ENCODE measurements at places on chromosomes 12 and 14. TPM values are rescaled to one million over a fixed set of nuclear protein-coding genes. Genes with fewer than 3 reads are reported as not detected.

OASL gene
- total RNA-seq, result 107 TPM

PLBD1 gene
- not detected for total RNA-seq

- DNase-seq, result no peak
- H3K27ac ChIP-seq, result no peak overlapping the region
- no peak overlapping the region for H3K4me3 ChIP-seq
- H3K36me3 ChIP-seq, result no peaks in the 10 kb centered on the region
Measured at GRCh38 chr14:55698051-55698450, 118.0 kb downstream of the KTN1 start.

- DNase-seq, result no peak
- H3K36me3 ChIP-seq, result no peaks in the 10 kb centered on the region
- no peak overlapping the region for H3K27ac ChIP-seq
- H3K4me1 ChIP-seq, result peaks cover 4% of the 10 kb centered on the region
Measured at GRCh38 chr12:94139816-94140215, 8.6 kb upstream of the PLXNC1 start.

DNA sequence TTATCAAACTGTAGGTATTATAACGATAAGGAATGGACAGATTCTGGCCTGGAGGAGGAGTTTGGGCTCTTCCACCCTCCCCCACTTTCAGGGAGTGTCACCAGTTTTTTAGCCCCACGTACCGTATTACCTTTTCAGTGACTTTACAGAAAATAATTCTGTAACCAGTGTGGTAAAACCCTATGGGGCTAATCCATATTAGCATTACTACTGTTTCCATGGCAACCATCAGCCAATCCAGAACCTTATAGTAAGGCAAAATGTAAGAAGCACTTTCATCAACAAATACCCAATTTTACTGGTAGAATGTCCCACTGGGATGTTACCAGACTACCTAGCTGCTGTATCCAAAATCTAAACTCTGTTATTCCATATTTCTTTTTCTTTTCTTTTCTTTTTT is 50.7 kb downstream of the BICDL1 start:
- H3K27me3 ChIP-seq, result no peaks in the 10 kb centered on the region
- peaks cover 4% of the 10 kb centered on the region for H3K4me1 ChIP-seq
- H3K36me3 ChIP-seq, result peaks cover 8% of the 10 kb centered on the region
- H3K27ac ChIP-seq, result no peak overlapping the region
- no peak overlapping the region for H3K4me3 ChIP-seq

DNA sequence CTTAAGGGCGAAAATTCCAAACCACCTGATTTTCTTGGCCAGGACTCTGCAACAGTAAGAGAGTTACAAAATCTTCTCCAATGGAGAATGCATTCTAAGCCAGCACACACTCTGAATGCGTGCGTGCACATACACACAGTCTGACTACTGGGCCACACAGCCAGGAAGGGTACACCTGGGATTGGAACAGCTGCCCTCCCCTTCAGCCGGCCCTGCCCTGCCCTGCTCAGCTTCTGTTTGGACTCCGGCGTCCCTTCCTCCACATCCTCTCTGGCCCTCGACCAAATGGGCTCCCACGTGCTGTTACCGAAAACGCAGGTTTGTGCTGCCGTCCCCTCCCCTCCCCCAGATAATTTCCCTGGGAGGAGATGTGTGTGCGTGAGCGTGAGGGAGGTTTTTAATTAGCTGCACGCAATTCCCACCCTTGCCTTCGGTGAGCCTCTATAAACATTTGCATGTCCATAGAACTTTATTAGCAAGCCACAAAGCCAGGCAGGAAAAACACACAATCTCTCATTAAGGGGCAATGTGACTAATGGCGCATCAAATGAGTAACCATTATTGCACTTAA is 43.0 kb downstream of the CCNK start:
- H3K4me1 ChIP-seq, result peaks cover 10% of the 10 kb centered on the region
- no peak overlapping the region for H3K4me3 ChIP-seq
- H3K36me3 ChIP-seq, result no peaks in the 10 kb centered on the region
- no peak overlapping the region for H3K27ac ChIP-seq

DNA sequence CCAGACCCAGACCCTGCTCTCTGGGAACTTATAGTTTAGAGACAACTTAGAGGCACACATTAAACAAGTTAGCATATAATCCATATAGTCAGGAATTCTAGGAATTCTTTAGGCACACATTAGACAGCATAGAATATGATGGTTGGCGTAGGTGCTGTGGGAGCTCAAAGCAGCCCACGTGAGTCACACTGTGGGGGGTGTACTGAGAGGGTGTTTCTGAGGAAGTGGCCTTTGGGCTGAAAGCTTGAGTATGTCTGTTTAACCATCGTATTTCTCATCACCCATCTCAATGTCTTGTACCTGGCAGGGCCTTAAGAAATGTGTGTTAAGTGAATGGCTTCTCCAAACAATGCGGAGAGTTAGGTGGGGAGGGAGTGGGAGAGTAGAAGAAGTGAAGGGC is 67.2 kb downstream of the TMEM30B start:
- no peak overlapping the region for H3K4me3 ChIP-seq
- H3K36me3 ChIP-seq, result no peaks in the 10 kb centered on the region
- H3K4me1 ChIP-seq, result peaks cover 1% of the 10 kb centered on the region
- DNase-seq, result no peak
- peaks cover 22% of the 10 kb centered on the region for H3K27me3 ChIP-seq

DNA sequence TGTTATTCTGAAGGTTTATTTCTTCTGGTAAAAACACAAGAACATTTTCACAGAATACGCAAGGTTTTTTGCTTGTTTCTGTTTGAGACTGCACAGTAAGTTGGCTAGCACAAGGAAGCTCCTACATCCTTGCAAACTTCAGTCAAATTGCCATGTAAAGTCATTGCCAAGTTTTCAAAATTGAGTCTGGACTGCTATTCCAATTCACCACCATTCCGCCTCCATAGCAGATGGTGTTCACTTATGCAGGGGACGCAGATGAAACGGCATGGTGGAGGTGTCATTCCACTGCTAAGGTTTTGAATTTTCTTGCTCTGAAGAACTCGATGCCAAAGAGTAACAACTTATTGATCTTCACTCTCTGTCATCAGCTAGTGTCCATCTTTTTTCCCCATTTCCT is 303.9 kb upstream of the SYT1 start:
- no peak overlapping the region for H3K4me3 ChIP-seq
- no peak for DNase-seq

DNA sequence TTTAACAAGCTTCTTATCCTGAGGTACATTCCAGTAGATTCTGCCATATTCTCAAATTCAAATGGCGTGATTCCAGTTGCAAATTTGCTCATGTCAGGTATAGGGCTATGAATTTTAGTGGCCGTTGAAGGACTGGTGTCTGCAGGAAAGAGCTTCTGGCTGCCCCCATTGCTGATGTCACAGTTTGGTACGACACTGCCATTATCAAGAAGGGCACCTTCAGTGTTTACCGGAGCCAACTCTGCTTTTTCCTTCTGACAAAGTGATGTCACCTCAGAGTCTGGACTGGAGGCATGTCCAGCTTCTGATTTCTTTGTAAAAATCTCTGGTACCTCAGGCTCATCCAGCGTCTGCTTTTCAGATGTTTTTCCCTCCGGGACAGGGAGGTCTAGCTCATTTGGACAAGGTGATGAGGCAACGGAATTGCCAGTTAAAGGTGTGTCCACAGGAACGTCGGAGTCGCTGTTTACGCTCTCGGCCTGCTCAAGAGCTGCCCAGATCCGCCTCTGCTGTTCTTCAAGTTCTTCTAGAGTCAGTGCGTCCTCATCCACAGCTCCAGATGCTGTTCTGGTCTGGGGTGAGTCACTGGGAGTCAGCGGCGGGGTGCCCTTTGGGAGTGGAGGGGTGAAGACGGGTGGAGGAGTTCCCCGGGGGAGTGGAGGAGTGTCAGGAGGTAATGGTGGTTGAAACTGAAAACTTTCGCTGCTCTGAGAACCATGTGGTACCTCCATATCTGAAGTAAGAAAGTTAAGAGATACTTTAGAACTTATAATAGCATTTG is 27.0 kb downstream of the ZCCHC8 start:
- peaks cover 53% of the 10 kb centered on the region for H3K36me3 ChIP-seq
- peak; percentile 19 for DNase-seq
- no peak overlapping the region for H3K27ac ChIP-seq

GRCh38 chr14:37018571-37019240 is 153.7 kb downstream of the SLC25A21 start:
- DNase-seq, result no peak
- no peaks in the 10 kb centered on the region for H3K36me3 ChIP-seq
- H3K4me3 ChIP-seq, result no peak overlapping the region
- no peaks in the 10 kb centered on the region for H3K4me1 ChIP-seq
- H3K27me3 ChIP-seq, result no peaks in the 10 kb centered on the region
- H3K27ac ChIP-seq, result no peak overlapping the region

DNA sequence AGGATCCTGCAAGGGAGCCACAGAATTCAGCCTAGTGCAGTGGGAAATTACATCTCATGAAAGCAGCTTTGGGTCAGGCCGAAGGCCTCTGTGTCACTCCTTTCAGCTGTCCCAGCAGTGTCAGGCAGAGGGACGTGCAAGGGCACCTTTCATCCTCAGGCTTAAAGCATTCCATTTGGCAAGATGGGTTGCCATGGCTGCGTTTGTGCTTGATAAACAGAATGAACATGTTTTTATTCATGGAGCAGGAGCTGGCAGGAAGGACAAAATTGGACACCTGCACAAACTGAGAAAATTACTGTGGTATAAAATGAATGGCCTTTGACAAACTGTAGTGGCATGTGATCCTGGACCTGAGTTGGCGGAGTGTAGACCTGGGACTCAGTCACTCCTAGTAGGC is 29.4 kb downstream of the ACAD10 start:
- H3K4me3 ChIP-seq, result no peak overlapping the region
- DNase-seq, result no peak
- no peak overlapping the region for H3K27ac ChIP-seq
- H3K36me3 ChIP-seq, result peaks cover 25% of the 10 kb centered on the region
- no peaks in the 10 kb centered on the region for H3K4me1 ChIP-seq

DNA sequence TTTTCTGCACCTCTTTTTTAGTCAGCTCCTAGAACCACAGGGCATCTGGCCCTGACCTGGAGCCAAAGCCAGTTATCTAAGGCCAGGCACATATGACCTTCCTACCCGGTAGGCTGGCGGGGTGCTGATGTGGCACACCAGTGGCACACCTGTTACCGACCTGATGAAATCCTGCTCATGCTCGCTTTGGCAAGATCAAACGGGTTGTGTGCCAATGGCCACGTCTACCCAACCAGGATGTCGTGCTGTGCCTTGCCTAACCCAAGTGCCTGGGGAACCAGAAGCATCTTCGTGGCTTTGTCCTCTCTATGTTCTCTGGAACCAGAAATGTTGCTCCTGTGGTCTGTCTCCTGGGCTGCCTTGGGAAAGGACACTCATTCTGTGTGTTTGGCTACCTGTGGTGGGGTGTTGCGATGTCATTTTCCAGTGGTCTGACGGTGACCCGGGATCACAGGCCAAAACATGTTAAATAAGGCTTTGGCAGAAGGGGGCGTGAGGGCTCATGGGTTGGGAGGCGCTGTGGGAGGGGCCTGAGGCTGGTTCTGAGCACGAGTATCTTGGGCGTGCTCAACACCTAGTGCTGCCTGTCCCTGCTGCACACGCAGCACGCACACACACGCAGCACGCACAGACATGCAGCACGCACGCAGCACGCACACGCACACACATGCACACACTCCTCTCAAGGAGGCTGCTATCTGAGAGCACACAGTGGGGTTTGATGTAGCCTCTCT is 27.9 kb downstream of the CCNK start:
- H3K4me1 ChIP-seq, result no peaks in the 10 kb centered on the region
- no peak overlapping the region for H3K4me3 ChIP-seq
- DNase-seq, result no peak
- peaks cover 48% of the 10 kb centered on the region for H3K36me3 ChIP-seq
- H3K27ac ChIP-seq, result no peak overlapping the region

DNA sequence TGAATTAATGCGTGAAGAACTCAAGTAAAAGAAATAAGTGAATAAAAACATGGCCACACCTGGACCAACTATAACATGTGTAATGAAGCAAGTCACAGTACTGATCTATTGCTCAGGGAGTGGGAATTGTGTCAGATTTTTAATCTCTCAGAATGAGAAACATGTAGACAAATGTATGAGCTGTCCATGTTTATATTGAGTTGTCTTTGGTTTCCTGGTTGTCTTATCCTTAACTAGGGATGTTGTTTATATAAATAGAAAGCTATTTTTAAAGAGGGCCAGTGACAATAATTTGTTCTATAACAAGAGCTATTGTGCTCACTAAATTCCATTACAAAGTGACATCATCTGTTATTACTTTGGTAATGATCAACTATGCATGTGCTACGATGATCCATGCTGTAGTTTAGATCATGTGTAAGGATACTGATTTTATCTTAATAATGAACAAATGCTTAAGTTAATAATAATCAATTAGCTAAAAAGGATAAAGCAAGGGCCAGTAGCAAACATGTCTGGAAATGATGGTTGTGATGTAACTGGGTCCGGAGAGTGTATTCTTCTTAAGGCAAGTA is 91.3 kb upstream of the RTL1 start:
- no peak for DNase-seq
- H3K36me3 ChIP-seq, result no peaks in the 10 kb centered on the region
- H3K27ac ChIP-seq, result no peak overlapping the region
- no peaks in the 10 kb centered on the region for H3K4me1 ChIP-seq
- H3K27me3 ChIP-seq, result peaks cover 6% of the 10 kb centered on the region
- no peak overlapping the region for H3K4me3 ChIP-seq

- no peaks in the 10 kb centered on the region for H3K4me1 ChIP-seq
- H3K4me3 ChIP-seq, result no peak overlapping the region
- H3K27me3 ChIP-seq, result peaks cover 27% of the 10 kb centered on the region
- H3K27ac ChIP-seq, result no peak overlapping the region
Measured at GRCh38 chr12:94704452-94705306, 54.3 kb upstream of the TMCC3 start.

DNA sequence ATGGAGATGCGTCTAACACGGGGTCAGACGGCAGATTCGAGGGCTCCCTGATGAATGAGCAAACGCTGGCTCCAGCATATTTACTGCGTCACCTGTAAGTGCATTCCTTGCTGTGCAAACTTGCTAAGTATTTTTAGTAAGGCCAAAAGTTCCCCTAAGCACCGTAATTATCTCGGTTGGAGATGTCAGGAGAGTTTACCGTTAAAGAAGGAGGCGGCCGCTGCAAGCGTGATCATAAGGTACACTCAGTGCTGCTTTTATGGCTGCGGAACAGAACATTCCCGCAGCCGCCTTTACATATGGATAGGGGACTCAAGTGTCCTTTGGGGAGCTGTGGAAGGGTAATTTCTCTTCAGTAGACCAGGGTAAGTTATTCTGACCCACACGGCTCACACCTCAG is 175.6 kb downstream of the GLT1D1 start:
- H3K27me3 ChIP-seq, result no peaks in the 10 kb centered on the region
- no peak overlapping the region for H3K27ac ChIP-seq
- no peaks in the 10 kb centered on the region for H3K4me1 ChIP-seq
- H3K4me3 ChIP-seq, result no peak overlapping the region

DNA sequence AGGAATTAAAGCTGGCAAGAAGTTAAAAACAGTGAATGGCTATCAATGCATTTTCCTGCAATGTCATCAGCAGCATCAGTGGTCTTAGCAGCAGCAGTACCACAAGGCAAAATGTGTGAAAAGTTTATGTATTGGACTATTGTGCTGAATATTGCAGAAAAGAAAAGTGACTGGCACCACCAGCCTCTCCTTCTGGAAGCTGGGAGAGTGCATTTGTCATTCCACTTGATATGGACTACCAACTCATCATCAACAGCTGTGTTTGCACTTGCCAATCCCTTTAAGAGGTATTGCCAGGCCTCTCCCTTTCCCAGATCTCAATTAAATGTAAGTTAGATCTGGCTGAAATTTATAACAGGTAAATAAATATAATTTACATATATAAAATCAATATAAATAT is 151.0 kb upstream of the GZMB start:
- no peak overlapping the region for H3K4me3 ChIP-seq
- H3K4me1 ChIP-seq, result no peaks in the 10 kb centered on the region
- H3K27me3 ChIP-seq, result peaks cover 15% of the 10 kb centered on the region
- H3K36me3 ChIP-seq, result no peaks in the 10 kb centered on the region

Data from activated CD4-positive, alpha-beta memory T cell treated with anti-CD3 and anti-CD28 coated beads, Interleukin-2, amount 10 ng/mL, durations not matched to agents 7 days and 5 days (primary cell).